ENCODE measurements at places on chromosomes 6 and 20.

GRCh38 chr20:52035977-52036376 lies 155.6 kb downstream of the ZFP64 start:
- DNase-seq = no peak

- DNase-seq = no peak
Measured at GRCh38 chr20:11234181-11234580, 560.4 kb upstream of the JAG1 start.

DNA sequence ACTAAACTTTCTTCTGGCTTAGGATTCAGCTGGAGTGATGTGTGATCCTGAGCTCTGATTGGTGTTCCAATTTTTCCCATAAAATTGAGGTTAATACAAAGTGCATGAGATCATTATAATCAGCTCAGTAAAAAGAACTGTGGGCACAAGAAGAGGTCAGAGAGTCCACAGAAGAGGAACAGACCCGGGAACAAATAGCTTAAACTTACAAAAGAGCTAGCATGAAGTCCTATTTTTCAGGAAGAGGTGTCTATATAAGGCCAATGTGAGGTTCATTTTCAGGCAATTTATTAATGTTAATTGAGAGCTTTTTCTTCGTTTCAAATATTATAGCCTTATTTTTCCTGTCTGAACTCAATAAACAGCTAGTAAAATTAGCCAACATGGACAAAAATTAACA lies 26.9 kb upstream of the STX11 start:
- DNase-seq = no peak

GRCh38 chr6:36855750-36856149 lies 16.5 kb upstream of the CPNE5 start:
- no peak for DNase-seq

DNA sequence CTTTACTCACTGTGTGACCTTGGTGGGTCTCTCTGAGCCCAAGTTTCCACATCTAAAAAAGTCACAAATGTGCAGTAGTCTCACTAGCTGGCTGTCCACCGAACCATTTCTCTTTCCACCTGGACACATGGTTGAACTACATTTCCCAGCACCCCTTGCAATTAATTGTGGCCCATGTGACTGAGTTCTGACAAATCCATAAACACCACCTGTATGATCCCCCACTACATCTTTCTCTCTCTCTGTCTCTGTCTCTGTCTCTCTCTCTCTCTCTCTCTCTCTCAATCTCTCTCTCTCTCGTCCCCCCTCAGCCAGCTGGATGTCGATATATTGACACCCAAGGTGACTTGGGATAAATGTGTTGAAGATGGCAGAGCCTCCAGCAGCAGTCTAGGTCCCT lies 42.8 kb downstream of the SNHG17 start:
- DNase-seq = no peak
